ENCODE measurements at places on chromosomes 2 and 18. TPM values are rescaled to one million over a fixed set of nuclear protein-coding genes. Genes with fewer than 3 reads are reported as not detected.

DNA sequence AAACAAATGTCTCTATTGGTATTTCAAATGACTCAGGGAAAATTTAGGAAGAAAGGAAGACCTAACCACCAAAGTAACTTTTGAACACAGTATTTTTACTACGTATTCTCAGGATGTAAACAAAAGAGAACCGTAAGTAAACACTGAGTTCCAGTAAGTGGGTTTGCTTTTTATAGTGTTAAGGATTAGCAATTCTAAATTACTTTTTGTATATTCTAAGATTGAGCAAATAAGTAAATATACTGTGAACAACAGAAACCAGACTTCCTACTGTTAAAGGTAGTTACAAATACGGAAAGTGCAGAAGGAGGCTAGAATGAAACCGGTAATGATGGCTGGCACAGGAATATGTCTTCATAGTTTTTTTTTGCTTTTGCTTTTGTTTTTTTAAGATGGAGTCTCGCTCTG lies 31.5 kb downstream of the SESTD1 start:
- H3K27ac ChIP-seq = no peak overlapping the region
- peaks cover 8% of the 10 kb centered on the region for H3K4me1 ChIP-seq
- DNase-seq = no peak
- H3K4me3 ChIP-seq = no peak overlapping the region

DNA sequence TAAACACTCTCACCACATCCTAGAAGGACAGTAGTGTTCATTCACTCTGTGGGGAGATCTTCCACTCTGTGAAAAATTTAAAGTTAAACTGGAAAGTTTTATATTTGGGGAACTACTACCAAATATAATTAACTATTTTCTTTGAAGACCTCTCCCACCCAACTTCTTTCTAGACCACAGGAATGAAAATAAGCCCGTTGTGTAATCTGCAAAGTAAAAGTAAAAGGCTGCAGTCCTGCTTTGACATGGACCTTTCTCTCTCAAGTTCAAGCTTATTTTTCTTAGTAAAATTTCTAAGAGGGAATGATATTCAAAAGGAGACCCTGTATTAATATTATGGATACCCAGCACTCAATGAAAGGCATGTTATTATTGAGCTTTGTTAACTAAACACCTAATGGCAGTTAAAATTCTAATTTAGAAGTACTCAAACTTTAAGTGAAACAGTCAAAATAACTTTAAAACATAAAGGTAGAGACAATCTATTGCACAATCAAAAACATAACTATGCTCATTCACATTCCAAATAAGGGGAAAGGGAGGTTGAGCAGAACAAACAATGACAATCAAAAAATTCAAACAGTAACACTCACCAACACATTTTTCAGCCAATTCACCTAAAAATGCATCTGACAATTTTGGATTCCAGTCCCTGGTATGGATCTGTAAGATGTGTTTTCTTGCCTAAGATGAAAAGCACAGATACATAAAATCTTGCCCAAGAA lies 98.5 kb downstream of the ATAD2B start:
- no peak for DNase-seq
- no peaks in the 10 kb centered on the region for H3K27me3 ChIP-seq
- H3K4me3 ChIP-seq = no peak overlapping the region
- no peaks in the 10 kb centered on the region for H3K36me3 ChIP-seq
- H3K4me1 ChIP-seq = peaks cover 20% of the 10 kb centered on the region

Gene SCYGR3
- not detected for total RNA-seq

DNA sequence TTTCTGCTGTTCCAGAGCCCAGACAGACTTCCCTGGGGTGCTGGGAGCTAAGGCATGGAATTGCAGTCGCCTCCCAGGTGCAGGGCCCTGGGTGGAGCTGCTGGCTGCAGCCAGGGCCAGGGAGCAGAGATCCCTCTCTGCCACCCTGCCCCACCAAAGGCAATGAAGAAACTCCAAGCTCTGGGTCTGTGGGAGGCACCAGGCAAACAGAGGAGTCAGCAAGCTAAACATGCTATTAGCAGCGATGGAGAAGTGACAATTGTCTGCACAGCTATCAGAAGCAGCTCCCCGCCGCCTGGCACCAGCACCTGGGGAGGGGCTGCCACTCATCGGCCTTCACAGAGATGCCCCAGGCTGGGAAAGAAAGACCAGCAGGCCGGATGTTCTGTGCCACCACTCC lies 28.0 kb upstream of the COX5B start:
- H3K4me3 ChIP-seq = no peak overlapping the region
- no peaks in the 10 kb centered on the region for H3K4me1 ChIP-seq
- no peaks in the 10 kb centered on the region for H3K27me3 ChIP-seq
- no peaks in the 10 kb centered on the region for H3K36me3 ChIP-seq

Gene THOC1
- total RNA-seq = 29.5 TPM

DNA sequence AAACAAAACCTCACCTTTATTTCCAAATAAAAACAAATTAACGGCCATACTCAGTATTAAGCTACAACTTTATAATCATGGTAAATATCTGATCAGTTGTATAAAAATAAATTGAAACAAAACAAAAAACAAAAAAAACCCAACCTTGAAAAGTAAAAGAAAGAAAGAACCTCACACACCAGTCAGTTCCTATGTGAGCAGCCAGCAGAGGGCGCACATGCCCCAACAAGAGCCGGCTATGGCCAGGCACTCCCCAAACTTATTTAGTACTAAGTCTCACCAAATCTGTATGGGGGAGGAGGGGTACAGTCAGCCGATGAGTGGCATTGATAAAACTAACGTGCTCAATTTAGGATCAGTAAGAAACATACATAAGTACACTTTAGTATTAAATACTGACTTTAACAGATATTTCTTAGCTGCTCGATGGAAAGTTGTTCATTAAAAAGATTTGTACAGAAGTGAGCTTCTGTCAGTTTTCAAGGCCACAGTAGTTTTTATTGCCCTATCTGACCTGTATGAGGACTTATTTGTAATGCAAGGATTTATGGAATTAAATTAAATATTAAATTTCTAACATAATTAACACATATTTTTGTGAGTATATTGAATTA lies 172.6 kb downstream of the TCF4 start:
- H3K27me3 ChIP-seq = no peaks in the 10 kb centered on the region
- H3K4me3 ChIP-seq = no peak overlapping the region
- H3K36me3 ChIP-seq = no peaks in the 10 kb centered on the region
- no peak overlapping the region for H3K27ac ChIP-seq
- H3K4me1 ChIP-seq = peaks cover 3% of the 10 kb centered on the region
- DNase-seq = peak; percentile 4

Gene HSBP1L1
- total RNA-seq = 17.7 TPM

Gene ARL5A
- 47.0 TPM for total RNA-seq

Gene NEUROD1
- not detected for total RNA-seq

GRCh38 chr2:215404348-215405012 lies 31.4 kb downstream of the FN1 start:
- no peaks in the 10 kb centered on the region for H3K4me1 ChIP-seq
- H3K4me3 ChIP-seq = no peak overlapping the region
- DNase-seq = no peak
- no peaks in the 10 kb centered on the region for H3K27me3 ChIP-seq

- H3K4me1 ChIP-seq = peaks cover 4% of the 10 kb centered on the region
- no peak overlapping the region for H3K27ac ChIP-seq
- no peaks in the 10 kb centered on the region for H3K27me3 ChIP-seq
- no peaks in the 10 kb centered on the region for H3K36me3 ChIP-seq
- no peak overlapping the region for H3K4me3 ChIP-seq
- DNase-seq = no peak
Measured at GRCh38 chr2:37616677-37617005, 54.8 kb downstream of the CDC42EP3 start.

Gene RTP5
- total RNA-seq = not detected

GRCh38 chr18:77127769-77128671 lies 4.6 kb downstream of the MBP start:
- H3K27ac ChIP-seq = peak overlapping the region; percentile 84
- H3K4me3 ChIP-seq = no peak overlapping the region
- DNase-seq = no peak
- H3K4me1 ChIP-seq = peaks cover 96% of the 10 kb centered on the region
- no peaks in the 10 kb centered on the region for H3K27me3 ChIP-seq

DNA sequence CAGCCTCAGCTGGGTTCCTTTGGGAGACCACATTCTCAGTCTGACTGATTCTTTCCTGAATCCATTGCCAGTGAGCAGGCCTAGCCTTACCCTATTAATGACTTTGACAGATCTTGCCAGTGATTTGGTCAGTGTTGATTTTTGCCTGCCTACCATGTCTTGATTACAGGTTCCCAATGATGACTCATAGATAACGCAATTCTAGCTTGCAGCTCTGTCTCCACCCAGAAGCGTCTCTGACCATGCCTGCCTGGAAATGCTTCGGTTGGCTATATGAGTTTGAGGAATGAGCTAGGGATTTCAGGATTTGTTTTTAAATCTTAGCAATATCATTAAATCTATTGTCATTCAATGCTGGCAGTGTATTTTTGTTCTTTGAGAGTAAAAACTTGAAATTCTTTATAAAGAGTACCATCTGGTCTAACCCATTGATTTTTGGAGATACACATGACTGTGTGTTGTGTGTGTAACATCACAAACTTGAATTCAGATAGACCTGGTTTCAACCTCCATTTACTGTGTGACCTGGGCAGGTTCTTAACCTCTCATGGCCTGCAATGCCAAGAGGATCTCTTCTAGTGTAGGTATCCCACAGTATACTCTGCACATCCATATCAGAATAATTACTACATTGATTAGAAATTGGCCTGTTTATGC lies 57.0 kb downstream of the CCDC150 start:
- no peaks in the 10 kb centered on the region for H3K27me3 ChIP-seq
- H3K36me3 ChIP-seq = no peaks in the 10 kb centered on the region
- no peak overlapping the region for H3K4me3 ChIP-seq
- no peak overlapping the region for H3K27ac ChIP-seq
- H3K4me1 ChIP-seq = no peaks in the 10 kb centered on the region
- no peak for DNase-seq

DNA sequence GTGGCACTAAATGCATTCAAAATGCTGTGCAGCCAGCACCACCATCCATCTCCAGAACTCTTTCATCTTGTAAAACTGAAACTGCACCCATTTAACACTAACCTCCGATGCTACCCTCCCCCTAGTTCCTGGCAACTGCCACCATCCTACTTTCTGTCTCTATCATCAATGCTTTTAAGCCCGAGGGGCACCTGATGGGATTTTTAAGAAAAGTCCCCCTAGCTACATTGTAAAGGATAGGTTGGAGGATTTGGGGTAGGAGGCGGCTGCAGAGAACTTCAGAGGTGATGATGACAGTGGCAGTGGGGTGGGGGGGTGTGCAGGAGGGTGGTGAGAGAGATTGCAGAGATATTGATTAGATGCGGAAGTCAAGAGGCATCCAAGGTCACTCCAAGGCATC lies 10.8 kb upstream of the YWHAQ start:
- no peak for DNase-seq
- H3K4me3 ChIP-seq = no peak overlapping the region
- H3K27ac ChIP-seq = no peak overlapping the region
- H3K4me1 ChIP-seq = peaks cover 7% of the 10 kb centered on the region

Gene CD226
- 1.9 TPM for total RNA-seq

- H3K4me3 ChIP-seq = no peak overlapping the region
- peaks cover 5% of the 10 kb centered on the region for H3K4me1 ChIP-seq
- peaks cover 15% of the 10 kb centered on the region for H3K36me3 ChIP-seq
- H3K27me3 ChIP-seq = no peaks in the 10 kb centered on the region
- H3K27ac ChIP-seq = no peak overlapping the region
Measured at GRCh38 chr18:26462355-26462754, 86.0 kb downstream of the KCTD1 start.

Gene LOXHD1
- total RNA-seq = 0.19 TPM

GRCh38 chr2:147829106-147829505 lies 15.7 kb upstream of the ACVR2A start:
- H3K27me3 ChIP-seq = no peaks in the 10 kb centered on the region
- peaks cover 3% of the 10 kb centered on the region for H3K4me1 ChIP-seq
- no peak overlapping the region for H3K4me3 ChIP-seq
- H3K36me3 ChIP-seq = no peaks in the 10 kb centered on the region

- H3K27me3 ChIP-seq = no peaks in the 10 kb centered on the region
- no peaks in the 10 kb centered on the region for H3K36me3 ChIP-seq
- DNase-seq = no peak
- no peak overlapping the region for H3K27ac ChIP-seq
- no peaks in the 10 kb centered on the region for H3K4me1 ChIP-seq
- no peak overlapping the region for H3K4me3 ChIP-seq
Measured at GRCh38 chr2:226495466-226496272, 304.0 kb downstream of the IRS1 start.

DNA sequence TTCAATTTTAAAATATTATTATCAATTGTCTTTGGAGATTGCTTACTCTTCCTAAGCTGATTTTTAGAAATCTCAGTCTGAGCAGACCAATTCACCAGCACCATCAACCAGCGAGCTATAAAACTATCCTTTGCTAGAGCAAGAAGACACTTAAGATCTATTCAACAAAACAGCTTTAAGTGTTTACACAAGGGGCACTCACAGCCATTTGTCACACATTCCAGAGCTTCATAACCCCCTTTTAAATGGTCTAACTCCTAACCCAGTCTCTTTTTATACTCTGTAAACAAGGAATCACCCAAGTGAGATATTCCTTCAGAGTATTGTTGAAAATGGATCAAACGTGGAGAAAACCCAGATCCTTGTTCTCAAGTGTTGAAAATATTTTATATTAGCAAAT lies 1294.1 kb upstream of the CHAC2 start:
- DNase-seq = no peak
- no peaks in the 10 kb centered on the region for H3K36me3 ChIP-seq
- no peaks in the 10 kb centered on the region for H3K4me1 ChIP-seq
- no peak overlapping the region for H3K27ac ChIP-seq
- no peaks in the 10 kb centered on the region for H3K27me3 ChIP-seq

- H3K27me3 ChIP-seq = no peaks in the 10 kb centered on the region
- DNase-seq = no peak
- H3K4me1 ChIP-seq = no peaks in the 10 kb centered on the region
- H3K4me3 ChIP-seq = no peak overlapping the region
- no peak overlapping the region for H3K27ac ChIP-seq
Measured at GRCh38 chr18:48627216-48627615, 88.4 kb downstream of the CTIF start.

DNA sequence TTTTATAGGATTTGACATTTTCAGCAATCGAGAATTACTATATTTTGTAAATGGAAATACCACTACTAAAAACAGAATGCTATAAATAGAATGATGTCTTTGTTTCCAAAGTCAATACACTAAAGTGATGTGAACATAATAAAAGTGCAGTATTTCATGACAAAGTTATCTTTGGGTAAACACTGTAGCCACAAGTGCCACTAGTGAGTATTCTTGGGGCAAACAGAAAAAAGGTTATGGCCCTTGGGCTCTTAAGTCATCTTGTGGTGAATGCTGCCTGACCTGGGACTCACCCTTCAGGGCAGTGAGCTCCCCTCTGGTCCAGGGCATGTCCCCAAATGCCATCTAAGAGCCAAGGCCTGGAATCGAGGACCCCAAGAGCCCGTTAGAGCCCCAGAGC lies 99.2 kb upstream of the KYNU start:
- H3K27ac ChIP-seq = no peak overlapping the region
- no peak overlapping the region for H3K4me3 ChIP-seq
- no peaks in the 10 kb centered on the region for H3K4me1 ChIP-seq
- no peaks in the 10 kb centered on the region for H3K36me3 ChIP-seq
- no peaks in the 10 kb centered on the region for H3K27me3 ChIP-seq

Gene FBXO15
- total RNA-seq = not detected
